ENCODE measurements at places on chromosomes 5 and 9.
A peak's percentile ranks its signal among the peaks of the same experiment; 100 is the strongest.

DNA sequence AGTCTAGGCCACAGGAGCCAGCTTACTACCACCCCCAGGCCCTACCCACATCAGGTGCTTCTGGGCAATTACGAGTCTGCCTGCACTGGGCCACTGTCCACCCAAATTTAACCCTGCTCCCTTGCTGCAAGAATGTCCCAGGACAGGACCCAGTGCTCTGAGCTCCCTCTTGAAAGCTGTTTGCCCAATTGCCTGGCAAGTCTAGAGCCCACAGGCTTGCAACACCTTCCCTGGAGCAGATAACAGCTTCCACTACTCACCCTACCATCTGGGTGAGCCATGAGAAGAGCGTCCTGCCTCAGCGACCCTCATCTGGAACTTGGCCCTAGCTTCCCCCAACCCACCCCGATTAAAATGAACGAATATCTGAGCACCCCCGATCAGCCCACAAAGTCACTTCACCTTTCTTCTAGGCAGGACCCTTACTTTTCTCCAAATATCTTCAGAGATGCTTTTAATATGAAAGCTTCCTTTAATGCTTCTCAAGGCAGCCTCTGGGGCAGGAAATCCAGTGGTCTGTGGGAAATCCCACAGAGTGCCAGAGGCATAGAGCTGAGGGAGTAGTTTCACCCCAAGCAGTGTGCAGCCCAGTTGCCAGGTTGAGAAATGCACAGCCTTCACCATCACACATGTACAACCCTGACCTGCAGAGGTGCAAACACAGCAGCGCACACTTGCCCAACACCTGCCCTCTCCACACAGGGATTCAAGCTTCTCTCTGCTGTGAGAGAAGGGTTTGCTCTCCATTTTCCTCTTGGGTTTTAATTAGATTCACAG, 10.6 kb downstream of the ACSL6 start:
- no peak for DNase-seq

DNA sequence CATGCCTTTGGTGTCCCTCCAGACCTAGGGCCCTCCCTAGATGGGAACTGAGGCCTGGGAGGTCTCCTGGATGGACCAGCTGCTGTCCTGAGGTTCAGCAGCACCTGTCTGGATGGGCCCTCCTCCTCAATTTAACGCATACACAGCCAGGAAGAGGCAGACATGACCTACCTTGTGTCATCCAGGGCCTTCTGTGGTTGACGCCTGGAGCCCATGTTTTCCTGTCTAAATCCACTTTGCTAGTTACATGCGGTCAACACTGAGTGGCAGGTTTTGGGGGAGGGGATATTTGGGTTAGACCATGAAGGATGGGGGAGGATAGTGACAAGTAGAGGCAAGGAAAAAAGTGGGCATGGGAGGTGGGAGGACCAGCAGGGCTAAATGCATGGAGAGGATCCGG, 3.1 kb upstream of the STC2 start:
- no peak for DNase-seq

GRCh38 chr9:13991395-13991794, 322.5 kb downstream of the NFIB start:
- DNase-seq: no peak

DNA sequence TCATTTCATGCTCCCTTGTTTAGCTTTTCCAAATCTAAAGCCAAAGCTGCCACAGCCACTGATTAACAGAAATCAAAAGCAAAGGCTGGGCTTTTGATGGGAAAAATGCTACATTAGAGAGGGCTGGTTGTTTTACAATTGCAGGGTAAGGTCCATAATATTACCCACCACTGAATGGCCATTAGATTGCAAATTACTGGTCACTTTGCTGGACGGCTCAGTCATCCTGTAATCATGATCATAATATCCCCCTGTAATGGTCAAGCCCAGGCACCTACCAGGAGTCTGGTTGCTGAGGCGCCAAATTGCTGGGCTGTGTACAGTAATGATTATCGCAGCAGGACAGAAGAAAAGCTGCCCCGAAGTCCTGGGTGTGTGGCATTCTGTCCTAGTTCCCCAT, 286.5 kb downstream of the ZSWIM6 start:
- no peak for DNase-seq

DNA sequence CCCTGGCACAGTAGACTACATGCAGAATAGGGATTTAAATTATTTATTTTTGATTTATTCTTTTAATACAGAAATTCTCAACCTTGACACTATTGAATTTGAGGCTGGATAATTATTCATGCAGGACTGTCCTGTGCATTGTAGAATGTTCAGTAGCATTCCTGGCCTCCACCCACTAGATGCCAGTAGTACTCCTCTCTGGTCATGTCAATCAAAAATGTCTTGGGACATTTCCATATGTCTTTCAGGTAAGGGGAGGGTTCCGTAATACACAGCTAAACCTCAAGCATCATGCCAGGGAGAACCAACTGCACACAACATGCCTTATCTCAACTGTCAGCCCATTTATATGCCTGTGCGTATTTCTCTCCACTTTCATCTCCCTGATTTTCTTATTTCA, 231.8 kb downstream of the BRINP1 start:
- no peak for DNase-seq

DNA sequence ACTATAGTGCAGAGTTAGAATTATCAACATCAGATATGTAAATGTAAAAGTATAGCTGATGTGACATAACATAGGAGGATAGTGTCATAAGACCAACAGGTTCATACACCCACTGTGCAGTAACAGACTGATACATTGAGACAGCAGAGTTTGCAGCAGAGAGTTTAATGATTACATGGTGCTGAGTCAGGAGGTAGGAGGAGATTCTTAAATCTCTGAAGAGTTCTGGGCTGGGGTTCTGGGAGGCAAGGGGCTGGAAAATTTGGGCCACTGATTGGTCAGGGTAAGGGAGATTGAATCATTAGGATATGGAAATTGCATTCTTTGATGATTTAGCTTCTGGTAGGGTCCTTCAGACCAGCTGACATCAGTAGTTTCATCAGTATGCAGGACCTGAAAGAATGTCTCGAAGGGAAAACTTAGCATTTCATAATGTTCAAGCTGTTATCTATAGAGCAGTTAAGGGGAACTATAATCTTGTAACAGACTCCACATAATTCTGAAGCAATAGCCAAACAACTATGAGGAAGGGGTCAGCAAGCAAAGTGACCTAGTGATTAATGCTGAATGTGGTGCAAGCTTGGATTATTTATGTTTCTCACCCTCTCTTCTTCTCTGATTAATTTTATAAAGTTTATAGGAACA, 35.6 kb downstream of the CCL28 start:
- no peak for DNase-seq

GRCh38 chr5:6517510-6517909, 68.9 kb downstream of the UBE2QL1 start:
- no peak for DNase-seq

- no peak for DNase-seq
Measured at GRCh38 chr5:74895906-74896305, 29.7 kb upstream of the FAM169A start.

GRCh38 chr5:53601570-53601969, 41.1 kb downstream of the NDUFS4 start:
- DNase-seq: no peak

- peak; percentile 55 for DNase-seq
Measured at GRCh38 chr9:136538599-136539426, 7.0 kb downstream of the NOTCH1 start.

GRCh38 chr9:129209109-129209508, 31.0 kb upstream of the IER5L start:
- no peak for DNase-seq

- DNase-seq: no peak
Measured at GRCh38 chr9:24502206-24502937, 43.3 kb downstream of the IZUMO3 start.

GRCh38 chr9:69391946-69392345, 66.9 kb downstream of the ENTREP1 start:
- no peak for DNase-seq

DNA sequence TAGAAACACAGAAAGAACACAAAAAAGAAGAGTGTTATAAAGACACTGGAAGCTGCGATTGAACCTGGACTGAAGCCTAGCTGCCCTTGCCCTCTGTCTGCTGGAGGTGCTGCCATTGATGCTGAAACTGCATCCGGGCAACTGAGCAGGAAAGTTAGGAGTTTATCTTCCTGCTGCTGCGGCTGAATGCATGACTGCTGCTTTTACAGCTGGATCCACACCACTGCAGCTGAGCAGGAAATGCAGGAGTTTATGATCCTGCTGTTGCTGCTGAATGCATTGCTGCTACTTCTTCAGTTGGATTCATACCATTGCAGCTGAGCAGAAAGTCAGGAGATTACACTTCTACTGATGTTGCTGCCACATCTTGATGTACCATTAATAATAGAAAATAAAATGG, 21.8 kb upstream of the JAKMIP2 start:
- no peak for DNase-seq

DNA sequence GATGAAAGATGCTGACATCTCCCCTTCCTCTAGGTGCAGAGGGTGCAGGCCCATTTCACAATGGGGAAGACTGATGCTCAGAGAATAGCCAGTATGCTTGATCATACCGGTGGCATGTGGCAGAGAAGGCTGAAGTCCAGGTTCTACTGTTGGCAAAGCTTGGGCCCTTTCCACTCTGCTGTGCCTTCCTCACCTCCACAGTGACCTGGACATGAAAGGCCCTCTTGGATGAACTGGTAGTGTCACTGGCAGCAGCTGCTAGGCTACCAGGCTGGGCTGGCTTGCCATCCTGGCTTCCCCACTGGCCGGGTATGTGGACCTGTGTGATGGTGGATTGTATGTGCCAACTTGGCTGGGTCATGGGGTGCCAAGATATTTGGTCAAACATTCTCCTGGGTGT, 92.0 kb downstream of the GADD45G start:
- no peak for DNase-seq

- no peak for DNase-seq
Measured at GRCh38 chr5:14168144-14168792, 25.1 kb downstream of the TRIO start.

GRCh38 chr5:4442221-4442620, 697.9 kb upstream of the ADAMTS16 start:
- no peak for DNase-seq

- DNase-seq: no peak
Measured at GRCh38 chr9:102483651-102484050, 511.5 kb upstream of the CYLC2 start.

DNA sequence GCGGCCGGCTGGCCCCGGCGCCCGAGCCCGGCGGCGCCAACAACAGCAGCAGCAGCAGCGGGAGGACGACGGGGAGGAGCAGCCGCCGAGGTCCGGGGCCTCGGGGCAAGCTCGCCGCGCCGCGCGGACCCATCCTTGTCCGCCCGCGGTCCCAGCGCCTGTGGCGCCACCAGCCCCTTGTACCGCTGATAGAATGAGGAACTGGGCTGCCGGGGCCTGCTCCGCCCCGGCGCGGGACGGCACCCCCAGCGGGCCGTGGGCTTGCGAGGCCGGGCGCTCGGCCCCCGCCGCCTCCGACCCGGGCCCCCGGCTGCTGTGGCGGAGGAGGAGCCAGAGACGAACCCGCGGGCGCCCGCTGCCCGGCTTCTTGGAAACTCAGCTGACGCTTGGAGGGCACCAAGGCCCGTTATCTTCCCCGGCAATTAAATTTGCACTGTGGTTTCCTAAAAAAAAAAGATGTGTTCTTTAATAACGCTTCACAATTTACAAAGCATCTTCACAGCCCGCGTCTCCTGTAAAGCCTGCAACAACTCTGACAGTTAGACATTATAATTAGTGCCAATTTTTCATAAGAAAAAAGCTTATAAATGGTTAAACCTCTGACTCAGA, at the start of gene ARSB:
Gene ARSB (minus strand): TSS at position 195 of the 609 bp plus-strand sequence. CDS start 62 bp downstream, at position 133.
- DNase-seq: peak; percentile 52

- no peak for DNase-seq
Measured at GRCh38 chr5:36874465-36874864, 2.1 kb upstream of the NIPBL start.

Measured in stimulated activated CD4-positive, alpha-beta T cell treated with anti-CD3 and anti-CD28 coated beads, Interleukin-12 subunit alpha, Interleukin-12 subunit beta, amount 100 ng/mL, for 4 hours (primary cell).